ENCODE measurements at places on chromosomes 2 and 18.

DNA sequence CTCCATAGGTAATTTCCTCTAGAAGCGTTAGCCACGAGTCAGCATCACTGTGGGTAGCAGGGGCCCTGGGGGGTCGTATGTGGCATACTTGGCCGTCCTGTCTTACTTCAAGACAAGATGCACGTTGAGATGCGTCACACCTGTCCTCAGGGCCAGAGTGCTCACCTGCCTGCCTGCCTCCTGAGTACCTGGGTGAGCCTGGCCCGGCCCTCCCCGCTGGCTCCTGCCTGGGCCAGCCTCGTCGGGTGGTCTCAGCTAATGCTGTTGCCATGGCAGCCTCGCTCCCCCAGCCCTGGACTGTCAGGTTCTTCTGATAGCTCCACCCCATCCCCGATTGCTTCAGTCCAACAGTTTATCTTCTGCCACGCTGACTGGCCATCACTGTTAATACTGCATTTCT, 232.4 kb downstream of the GBX2 start:
- no peak for DNase-seq

- no peak for DNase-seq
Observed at GRCh38 chr2:7895289-7895688, 786.6 kb upstream of the ID2 start.

DNA sequence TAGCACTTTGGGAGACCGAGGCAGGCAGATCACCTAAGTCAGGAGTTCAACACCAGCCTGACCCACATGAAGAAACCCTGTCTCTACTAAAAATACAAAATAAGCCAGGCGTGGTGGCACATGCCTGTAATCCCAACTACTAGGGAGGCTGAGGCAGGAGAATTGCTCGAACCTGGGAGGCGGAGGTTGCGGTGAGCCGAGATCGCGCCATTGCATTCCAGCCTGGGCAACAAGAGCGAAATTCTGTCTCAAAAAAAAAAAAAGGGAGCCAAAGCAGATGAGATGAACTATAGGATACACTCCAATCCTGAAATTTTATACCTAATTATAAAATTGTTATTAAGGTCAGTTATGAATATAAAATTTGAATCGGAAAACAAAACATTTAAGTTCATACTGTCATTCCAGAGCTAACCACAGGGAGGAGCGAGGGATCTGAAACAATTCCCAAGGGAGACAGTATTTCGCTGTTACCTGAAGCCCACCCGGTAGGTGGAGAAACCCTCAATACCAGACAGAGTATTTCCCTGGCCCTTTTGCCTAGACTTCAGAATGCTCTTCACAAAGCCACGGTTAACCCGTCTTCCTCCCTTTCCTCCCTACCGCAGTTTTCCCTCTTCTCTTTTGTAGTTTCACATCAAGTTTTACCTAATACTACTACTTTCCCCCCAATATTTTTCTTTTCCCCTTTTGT, 1.4 kb downstream of the PPM1G start:
- no peak for DNase-seq

DNA sequence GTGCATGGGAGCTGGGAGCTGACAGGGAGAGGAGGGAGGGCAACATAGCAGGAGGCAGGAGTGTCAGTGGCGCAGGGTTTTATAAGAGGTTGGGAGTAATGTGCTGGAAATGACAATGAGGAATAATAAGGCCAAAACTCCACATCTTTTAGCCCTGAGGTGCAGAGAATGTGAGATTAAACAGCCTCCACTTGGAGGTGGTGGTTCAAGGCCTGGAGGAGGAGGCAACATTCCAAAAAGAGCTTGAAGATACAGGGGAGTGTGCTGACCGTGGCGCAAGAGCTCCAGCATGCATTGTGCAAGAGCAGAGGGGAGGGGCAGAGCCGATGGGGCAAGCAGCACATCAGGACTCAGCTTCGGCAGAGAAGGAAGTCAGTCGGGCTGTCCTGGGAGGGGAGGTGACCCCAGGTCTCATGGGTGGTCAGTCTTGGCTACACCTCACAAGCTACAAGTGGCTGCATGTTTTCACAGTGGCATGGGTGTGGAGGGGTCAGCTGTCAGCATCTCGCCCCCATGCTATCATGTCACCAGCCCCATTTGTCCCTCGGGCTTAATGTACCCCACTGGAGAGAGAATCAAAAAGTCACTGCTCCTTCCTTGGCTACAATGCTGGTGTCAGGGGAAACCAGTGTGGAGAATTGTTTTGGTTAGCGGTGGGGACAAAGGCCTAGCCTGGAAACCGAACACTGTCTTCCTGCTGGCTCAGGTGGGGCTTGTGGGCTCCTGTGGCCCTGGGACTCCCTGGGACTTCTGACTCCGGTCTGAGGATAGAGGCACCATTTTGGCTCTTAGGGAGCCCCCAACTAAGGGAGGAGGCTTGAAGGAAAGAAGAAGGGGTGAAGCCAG, 208.0 kb downstream of the ZFP36L2 start:
- no peak for DNase-seq

GRCh38 chr2:81087646-81088045, 783.1 kb upstream of the LRRTM1 start:
- DNase-seq, result no peak

DNA sequence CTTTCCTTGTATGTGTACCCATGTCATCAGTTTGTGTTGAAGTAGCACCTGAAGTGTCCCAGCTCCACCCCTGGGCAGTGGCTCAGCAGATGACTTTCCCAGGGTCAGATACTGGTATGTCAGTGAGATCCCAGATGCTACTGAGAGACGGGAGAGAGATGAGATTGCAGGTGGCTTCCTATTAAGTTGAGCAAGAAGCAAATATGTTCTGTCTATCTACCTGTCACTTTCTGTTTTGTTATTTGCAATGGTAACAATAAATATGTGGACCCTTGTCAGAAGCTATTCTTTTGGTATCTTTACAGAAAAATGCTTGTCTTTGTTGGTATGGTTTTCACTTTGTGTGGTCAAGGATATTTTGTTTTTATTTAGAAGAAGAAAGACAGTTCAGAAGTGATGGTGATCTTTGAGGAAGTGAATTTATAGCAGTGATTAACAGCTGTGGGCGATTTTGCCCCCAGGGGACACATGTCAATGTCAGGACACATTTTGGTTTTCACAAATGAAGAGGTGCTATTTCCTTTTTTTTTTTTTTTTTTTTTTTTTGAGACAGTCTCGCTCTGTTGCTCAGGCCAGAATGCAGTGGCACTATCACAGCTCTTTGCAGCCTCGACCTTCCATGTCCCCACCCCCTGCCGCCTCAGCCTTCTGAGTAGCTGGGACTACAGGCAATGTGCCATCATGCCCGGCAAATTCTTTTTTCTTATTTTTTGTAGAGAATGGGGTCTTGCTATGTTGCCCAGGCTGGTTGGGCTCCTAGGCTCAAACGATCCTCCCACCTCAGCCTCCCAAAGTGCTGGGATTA, 21.4 kb downstream of the MGAT5 start:
- DNase-seq, result no peak

GRCh38 chr2:60295636-60295962, 257.9 kb downstream of the BCL11A start:
- no peak for DNase-seq

DNA sequence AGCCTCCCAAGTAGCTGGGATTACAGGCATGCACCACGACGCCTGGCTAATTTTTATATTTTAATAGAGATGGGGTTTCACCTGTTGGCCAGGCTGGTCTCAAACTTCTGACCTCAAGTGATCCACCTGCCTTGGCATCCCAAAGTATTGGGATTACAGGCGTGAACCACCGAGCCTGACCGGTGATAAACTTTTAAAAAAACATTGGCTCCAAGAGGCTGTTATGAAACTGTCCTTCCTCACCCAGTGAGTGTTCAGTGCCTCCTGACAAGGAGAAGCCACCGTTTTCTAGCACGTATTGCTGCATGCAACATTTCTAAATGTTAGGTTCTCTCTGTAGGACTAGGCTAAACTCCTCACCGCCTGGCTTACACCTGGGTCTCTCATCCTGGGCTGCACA, 63.3 kb downstream of the EDAR start:
- DNase-seq, result no peak

- no peak for DNase-seq
Observed at GRCh38 chr2:220887271-220887870, 684.7 kb downstream of the EPHA4 start.

- peak; percentile 35 for DNase-seq
Observed at GRCh38 chr2:144183727-144184126, 336.2 kb downstream of the ZEB2 start.

GRCh38 chr18:36601316-36601715, 227.5 kb downstream of the TPGS2 start:
- DNase-seq, result no peak

GRCh38 chr2:7233126-7233525, 315.9 kb downstream of the RNF144A start:
- DNase-seq, result no peak

DNA sequence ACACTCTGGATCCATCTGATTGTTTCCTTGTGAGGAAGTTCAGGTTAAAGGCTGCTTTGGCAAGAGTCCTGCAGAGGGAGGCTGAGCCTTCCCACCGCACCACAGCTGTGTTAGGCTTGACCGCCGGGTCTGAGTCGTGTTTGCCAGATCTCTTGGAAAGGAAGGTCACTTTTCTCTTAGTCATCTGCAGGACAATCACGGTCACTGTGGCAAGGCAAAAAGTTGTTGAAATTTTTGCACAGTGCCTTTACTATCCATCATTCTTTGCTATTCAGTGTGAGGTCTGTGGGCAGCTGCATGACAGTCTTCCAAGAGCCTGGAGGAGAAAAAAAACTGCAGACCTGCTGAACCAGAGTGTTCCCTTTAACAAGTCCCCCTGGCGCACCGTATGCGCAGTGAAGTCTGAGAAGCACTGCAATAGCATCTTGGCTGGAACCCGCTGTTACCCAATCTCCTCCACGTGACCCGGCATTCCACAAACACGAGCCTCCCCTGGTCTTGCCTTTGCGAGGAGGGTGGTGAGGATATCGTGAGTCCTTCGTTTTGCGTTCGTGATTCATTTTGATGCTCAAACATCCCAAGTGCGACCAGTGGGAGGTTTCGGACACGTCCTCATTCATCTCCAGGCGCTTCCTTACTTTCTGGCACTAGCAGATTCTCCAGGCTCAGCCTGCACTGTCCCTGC, 23.0 kb downstream of the BIN1 start:
- no peak for DNase-seq

GRCh38 chr2:31294196-31294595, 60.2 kb downstream of the EHD3 start:
- no peak for DNase-seq

DNA sequence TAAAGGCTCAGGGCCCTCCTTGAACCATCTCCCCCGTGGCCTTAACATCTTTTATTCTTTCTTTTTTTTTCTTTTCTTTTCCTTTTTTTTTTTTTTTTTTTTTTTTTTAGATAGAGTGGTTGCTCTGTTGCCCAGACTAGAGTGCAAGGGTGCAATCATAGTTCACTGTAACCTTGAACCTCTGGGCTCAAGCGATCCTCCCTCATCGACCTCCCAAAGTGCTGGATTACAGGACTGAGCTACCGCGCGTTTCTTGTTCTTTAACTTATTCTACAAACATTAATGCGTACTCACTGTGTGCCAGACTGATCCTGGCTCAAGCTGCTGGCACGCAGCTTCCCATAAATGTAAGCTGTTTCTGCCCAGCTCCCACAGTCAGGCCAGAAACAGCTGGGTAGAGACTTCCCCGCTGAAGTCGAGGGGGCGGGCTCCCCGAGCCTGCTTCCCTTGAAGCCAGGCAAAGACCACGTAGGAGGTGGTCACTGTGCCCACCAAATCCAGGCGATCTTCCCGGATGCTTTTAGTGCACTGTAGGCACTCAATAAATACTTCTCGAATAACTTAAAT, 29.2 kb upstream of the ATP6V1B1 start:
- no peak for DNase-seq

- DNase-seq, result no peak
Observed at GRCh38 chr2:210577263-210578071, 21.1 kb downstream of the CPS1 start.

DNA sequence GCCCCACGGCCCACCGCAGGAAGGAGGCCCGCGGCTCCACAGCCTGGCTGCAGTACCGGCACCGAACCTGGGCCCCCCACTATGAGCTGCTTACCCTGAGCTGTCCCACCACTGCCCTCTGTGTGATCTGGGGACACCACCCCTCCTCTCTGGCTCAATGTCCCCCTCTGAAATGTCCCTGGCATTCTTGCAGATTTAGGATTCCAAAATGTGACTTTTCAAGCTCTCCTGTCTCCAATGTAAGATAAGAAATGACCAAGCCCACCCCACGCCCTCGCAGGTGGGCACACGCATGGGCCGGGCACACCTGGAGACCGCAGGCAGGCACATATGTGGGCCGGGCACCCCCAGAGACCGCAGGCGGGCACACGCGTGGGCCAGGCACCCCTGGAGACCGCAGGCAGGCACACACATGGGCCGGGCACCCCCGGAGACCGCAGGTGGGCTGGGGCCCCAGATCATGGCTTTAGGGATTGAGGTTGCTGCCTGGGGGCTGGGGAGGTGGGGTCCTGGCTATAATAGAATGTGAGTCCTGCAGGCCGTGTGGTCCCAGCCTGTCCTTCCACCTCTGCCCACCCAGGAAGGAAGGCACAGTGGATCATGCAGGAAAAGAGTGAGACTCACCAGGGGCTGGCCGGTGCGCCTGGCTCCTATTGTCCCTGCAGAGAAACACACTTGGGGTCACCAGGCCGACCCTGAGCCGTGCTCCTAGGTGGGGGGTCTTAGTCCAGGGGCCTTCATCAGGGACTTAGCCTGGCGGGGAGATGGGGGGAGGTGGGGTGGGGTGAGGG, 7.2 kb downstream of the PDCD1 start:
- no peak for DNase-seq

- DNase-seq, result no peak
Observed at GRCh38 chr2:183967756-183968155, 630.6 kb upstream of the ZNF804A start.

- DNase-seq, result no peak
Observed at GRCh38 chr2:221753401-221753800, 181.3 kb upstream of the EPHA4 start.

- DNase-seq, result no peak
Observed at GRCh38 chr18:67783196-67783946, 266.9 kb upstream of the DSEL start.

DNA sequence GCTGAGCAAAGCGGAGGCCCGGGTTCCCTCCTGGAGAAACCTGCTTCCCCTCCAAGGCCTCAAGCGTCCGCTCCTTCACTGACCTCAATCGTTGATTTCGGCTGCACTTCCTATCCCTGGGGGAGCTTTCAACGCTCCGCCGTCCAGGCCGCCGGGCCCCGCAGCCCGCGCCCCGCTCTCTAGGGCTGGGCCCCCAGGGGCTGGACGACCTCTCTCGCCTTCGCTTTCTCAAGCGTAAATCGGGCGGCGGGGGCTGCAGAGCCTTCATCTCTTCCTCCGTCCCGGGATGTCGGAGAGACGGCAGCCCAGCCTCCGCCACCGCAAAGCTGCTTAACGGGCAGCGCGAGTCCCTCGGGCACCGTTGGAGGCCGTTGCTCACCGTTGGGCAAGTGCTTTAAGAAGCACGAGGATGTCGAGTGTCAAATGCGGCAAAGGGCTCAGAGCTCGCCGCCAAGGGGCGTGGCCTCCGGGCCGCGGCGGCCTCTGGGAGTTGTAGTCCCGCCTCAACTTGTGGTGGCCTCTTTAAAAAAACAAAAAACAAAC, 8.5 kb downstream of the HES6 start:
- DNase-seq, result peak; percentile 69

GRCh38 chr2:32678825-32679224, 51.0 kb downstream of the TTC27 start:
- DNase-seq, result no peak
